BE2C (cell line): ENCODE measurements at places on chromosomes 13 and 19.
A peak's percentile ranks its signal among the peaks of the same experiment; 100 is the strongest.

DNA sequence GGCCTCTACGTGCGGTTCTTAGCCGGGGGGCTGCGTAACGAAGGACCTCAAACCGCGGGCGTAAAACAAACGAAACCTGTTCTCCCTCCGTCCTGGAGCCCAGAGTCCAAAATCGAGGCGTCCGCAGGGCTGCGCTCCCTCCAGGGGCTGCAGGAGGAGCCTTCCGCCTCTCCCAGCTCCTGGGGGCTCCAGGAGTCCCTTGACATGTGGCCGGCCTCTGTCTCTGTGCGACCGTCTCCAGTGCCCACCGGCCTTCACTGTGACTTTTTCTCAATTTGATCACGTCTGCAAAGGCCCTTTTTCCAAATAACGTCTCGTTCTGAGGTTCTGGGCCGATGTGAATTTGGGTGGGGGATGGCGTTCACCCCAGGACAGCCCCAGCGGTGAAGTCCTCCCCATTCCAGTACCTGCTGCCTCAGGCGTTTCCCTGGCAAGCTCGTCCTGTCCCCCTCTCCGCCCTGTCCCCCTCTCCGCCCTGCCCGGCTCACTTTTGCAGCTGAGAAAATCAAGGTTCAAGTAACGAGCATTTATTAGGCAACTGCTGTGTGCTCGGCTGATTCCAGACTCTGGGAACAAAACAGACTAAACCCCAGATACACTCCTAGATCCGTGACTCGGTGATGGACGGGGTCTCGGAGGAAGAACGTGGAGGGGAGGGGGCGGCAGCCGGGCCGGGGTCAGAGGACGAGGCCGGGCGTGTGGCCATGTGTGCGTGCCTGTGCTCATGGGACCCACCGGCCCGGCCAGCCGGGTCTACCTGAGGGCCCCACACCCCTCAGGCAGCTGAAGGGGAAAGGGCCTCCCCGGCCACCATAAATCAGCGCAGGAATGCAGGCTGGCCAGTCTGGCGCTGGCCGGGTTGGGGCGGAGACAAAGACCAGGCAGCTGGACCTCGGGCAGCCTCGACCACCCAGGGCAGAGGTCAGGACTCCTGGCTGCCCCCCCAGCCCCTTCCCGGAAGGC lies 28.1 kb upstream of the WDR18 start:
- peak; percentile 8 for DNase-seq

DNA sequence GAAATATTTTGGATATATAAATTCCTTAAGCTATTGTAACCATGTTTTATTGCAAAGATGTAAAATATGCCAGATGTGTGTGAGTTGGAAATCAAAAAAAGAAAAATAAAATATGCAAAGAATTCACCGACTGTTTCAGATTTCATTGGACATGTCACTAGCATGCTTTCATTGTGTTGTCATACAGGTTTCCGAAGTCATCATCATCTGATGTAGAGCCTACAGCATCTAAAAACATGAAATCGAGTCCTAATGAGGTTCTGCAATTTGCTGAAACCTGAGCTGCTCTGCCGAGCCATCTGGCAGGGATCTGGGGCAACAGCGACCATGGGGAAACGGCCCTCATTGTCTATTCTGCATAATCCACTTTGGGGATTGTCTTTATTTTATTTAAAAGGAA lies 196.1 kb upstream of the MAB21L1 start:
- DNase-seq = no peak

- no peak for DNase-seq
Observed at GRCh38 chr13:105177265-105177900, 1358.1 kb downstream of the EFNB2 start.

DNA sequence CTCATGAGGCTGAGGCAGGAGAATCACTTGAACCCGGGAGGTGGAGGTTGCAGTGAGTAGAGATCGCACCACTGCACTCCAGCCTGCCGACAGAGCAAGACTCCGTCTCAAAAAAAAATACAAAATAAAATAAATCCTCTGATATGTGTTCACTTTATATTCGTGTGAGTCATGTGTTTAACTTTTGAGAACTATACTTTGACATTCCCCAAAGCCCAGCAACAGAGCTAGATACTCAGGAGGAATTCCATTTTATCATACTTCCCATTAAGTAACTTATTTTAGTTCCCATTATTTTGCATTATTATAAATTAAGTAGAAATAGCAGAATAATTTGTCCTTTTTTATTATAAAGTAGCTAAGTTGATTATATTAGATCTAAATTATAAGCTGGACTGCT lies 3.3 kb upstream of the CHAMP1 start:
- DNase-seq = no peak
